H1 (cell line): ENCODE measurements at places on chromosomes 4 and X.

GRCh38 chr4:164648151-164648848 lies 105.6 kb upstream of the SMIM31 start:
- no peak for DNase-seq

- no peak for DNase-seq
These were observed 138.9 kb downstream of the MAPK10 start for GRCh38 chr4:86221002-86221401.

DNA sequence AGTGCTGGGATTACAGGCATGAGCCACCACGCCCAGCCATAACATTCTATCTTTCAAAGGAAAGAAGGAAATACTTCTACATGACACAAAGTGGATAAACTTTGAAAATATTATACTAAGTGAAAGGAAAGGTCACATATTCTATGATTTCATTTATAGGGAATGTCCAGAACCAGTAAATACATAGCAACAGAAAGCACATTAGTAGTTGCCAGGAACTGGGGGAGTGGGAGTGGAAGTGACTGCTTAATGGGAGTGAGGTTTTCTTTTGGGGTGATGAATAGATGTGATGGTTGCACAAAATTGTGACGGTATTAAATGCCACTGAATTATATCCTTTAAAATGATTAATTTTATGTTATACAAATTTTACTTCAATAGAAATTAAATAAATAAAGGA lies 95.7 kb upstream of the IL15 start:
- no peak for DNase-seq

- DNase-seq: no peak
These were observed 1.1 kb upstream of the ABLIM2 start for GRCh38 chr4:8159537-8160232.

DNA sequence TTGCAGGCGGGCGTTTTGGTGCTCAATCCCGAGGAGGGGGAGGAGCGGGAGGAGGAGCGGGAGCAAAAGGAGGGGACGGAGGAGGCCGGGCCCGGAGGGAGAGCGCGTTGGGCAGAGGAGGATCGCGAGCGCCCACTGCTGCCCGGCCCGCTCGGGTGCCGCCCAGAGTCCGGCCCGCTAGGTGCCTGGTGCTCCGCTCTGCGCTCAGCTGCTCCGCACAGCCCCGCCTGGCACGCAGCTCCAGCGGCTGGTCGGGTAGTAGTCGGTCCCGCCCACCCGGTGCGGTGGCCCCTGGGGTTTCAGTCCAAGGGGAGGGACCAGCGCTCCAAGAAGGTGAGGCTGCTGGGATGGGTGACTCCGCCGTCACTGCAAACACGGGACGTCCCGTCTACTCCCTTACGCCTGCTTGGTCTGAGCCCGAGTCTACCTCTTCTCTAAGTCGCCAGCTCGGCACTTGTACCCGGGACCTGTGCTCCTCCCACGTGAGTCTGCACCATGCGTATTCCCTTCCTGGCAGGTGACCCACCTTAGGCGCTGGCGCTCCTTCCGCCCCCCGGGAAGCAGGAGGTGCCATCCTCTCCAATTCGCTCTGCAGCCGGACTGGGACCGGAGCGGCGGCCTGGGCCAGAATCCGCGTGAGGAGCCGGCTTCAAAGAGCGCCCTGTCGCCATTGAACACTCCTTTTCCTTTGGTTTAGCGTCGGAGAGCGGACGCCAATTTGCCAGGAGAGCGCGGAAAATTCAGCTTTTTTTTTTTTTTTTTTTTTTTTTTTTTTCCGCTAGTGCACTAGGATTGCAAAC lies 405 bp upstream of the HS3ST1 start:
- peak; percentile 68 for DNase-seq

- DNase-seq: no peak
These were observed 7.6 kb upstream of the SLC2A9 start for GRCh38 chr4:10028910-10029309.

- no peak for DNase-seq
These were observed 369.6 kb downstream of the NAF1 start for GRCh38 chr4:162797108-162797507.

DNA sequence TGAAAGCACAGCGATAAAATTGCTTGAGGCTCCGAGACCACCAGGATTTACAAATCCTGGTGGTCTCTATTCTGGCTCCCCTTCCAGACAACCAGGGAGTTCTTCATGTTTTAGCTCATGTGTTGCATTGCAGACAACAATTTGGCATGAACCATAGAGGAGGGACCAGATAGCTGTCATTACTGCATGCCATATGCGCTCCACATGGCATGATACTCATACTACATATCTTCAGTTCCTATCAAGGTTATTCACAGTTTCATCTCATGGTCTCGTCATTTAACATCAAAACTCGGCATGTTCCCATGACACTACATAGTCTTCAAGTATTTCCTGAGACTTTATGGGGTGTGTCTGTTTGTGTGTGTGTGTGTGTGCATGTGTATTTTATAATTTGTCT lies 220.3 kb downstream of the OR13H1 start:
- no peak for DNase-seq

DNA sequence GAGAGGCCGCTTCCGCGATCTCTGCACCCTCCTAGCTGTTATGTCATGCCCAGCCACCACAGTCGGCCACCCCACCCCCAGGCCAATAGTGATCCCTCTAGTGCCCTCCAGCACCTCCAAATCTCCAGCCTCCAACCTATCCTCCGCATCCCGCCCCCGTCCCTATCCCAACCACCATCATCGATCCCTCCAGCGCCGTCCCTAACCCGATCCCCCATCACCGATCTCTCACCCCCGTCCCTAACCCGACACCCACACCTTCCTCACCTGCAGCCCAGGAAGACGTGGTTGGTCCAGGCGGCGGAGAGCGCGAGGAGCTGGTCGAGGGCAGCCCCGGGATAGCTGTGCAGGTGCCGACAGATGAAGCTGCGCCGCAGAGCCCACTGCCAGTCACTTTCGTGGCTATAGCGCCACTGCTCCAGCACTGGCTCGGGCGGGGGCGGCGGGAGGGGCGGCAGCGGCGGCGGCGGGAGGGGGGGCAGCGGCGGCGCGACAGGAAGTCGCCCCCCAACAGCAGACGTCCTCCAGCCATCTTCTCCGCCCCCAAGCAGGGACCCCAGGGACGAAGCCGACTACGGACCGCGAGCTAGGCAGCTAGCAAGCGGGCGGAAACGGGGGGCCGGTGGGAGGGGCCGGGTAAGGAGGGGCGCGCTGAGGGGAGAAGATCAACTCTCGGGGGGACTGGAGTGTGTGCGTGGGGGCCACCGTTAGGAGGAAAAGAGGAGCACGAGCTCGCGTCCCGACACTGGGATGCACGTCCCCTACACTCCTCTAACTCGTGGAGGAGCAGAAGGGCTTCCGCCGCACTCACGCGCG lies 552 bp downstream of the NKRF start:
- DNase-seq: no peak

DNA sequence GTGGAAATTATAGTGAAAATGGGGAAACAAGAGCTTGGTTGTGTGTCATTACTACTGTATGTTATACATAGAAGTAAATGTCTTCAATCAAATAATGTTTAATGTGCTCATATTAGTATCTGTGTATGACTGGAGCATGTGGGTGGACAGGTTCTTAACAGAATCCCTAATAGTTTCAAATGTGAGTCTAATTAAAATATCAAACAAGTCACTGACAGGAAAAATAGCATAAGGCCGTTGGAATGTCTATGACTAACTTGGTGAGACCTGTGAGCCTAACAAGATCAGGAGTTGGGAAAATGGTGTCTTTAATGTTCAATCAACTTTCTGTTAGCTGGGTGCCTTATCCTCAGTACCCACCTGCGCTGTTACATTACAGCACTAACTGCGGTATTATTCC lies 6.2 kb upstream of the CXCL3 start:
- no peak for DNase-seq

- no peak for DNase-seq
These were observed 59.7 kb downstream of the SMAD1 start for GRCh38 chr4:145541346-145541745.

GRCh38 chr4:23884741-23885140 lies 5.1 kb downstream of the PPARGC1A start:
- no peak for DNase-seq

DNA sequence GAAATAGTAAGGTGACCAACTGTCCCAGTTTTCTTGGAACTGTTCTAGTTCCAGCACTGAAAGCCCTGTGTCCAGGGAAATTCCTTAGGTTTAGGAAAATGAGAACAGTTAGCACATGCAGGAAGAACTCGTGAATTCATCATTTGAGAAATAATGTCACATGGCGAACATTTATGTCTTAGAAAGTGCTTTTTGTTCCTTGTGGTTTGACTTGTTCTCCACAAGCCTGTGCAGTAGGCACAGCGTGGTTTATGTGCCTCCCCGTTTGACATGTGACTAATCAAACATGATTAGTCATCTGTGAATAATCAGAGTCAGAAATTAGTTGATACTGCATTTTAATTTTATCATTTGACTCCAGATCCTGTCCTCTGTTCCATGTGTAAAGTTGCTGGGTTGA lies 556.0 kb upstream of the CPEB2 start:
- DNase-seq: no peak

- no peak for DNase-seq
These were observed 792 bp downstream of the CLIC2 start for GRCh38 chrX:155333544-155334100.

GRCh38 chrX:100648458-100649417 lies 4.7 kb downstream of the SRPX2 start:
- no peak for DNase-seq
